Activated naive CD8-positive, alpha-beta T cell treated with anti-CD3 and anti-CD28 coated beads for 36 hours (primary cell): ENCODE measurements at places on chromosomes 16 and 17. TPM values are rescaled to one million over a fixed set of nuclear protein-coding genes. Genes with fewer than 3 reads are reported as not detected.

The SPEM2 gene
- total RNA-seq: not detected

GRCh38 chr17:49996495-49997300, 1.7 kb upstream of the DLX3 start:
- DNase-seq: peak; percentile 66

GRCh38 chr16:67183284-67183626, 508 bp downstream of the MATCAP1 start:
- no peak for DNase-seq

GRCh38 chr17:54861471-54861983, 39.1 kb upstream of the TOM1L1 start:
- DNase-seq: no peak
